NCI-H2171 treated with DMSO at 0.1 percent for 48 hours (cell line): ENCODE measurements at places on chromosomes 1 and 21.

- DNase-seq = no peak
These were observed 65.4 kb upstream of the LYST start for GRCh38 chr1:235932090-235932510.

DNA sequence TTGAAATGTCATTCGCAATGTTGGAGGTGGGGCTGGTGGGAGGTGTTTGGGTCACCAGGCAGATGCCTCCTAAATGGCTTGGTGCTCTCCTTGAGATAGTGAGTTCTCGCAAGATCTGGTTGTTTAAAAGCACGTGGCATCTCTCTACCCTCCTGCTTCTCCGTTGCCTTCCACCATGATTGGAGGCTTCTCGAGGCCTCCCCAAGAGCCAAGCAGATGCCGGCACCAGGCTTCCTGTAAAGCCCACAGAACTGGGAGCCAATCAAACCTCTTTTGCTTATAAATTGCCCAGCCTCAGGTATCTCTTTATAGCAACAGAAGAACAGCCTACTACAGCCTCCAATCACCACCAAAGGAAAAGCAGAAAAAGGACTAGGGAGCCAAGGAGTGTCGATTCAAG, 80.5 kb downstream of the PDE9A start:
- DNase-seq = no peak

- DNase-seq = no peak
These were observed 13.7 kb downstream of the RHEX start for GRCh38 chr1:206066479-206067171.

DNA sequence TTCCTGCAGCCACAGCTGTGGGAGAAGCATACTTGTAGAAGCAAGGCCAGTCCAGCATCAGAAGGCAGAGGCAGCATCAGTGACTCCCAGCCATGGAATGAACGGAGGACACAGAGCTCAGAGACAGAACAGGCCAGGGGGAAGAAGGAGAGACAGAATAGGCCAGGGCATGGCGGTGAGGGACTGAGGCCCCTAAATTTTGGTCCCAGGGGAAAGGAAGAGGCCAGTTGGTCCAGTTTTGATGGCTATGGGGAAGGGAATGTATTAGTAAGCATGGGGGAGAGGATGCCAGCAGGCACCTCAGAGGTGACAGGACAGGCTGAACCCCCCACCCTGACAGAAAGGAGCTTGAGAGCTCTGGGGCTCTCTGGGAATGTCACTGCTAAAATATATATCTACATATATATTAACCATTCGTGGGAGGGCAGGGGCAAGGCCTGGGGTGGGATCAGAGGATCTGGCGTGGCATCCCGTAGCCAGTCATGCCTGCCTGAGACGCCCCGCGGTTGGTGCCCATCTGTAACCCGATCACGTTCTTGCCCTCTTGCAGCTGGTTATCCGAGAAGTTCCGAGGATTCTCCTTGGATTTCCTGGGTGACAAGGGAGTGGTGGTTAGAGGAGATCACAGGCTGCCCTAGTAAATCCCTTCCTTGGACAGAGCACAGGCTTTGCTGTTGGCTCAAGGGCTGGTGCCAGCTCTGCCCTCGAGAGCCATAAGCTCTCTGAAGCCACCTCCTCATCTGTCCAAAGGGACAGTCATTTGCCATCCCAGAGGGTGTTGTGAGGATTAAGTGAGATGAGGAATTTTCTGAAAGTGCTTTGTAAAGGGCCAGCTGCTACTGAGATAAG, 6.7 kb downstream of the TAGLN2 start:
- DNase-seq = no peak

DNA sequence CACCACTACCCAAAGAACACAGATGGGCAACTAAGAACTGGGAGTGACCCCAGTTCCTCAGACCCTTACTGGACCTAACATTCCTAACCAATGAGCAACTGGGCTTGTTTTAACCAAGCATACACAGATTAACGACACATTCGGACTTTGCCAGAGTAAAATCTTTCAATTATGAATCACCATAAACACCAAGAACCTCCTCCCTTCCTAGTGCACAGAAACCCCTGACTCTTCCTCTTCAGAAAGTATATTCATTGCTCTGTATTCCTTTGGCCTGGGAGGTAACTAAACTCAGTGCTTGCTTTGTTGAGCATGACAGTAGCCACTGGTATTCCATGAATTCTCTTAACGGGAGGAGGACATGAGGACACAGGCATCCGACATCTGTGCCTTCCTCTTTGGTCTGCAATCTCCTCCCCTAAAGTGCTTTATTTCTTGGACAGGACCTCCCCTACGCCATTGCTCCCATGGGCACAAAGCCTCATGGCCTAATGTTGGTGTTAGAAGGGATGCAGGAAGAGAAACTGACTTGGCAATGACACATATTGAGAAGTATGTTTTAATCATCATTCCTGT, 42.7 kb downstream of the SEC16B start:
- DNase-seq = no peak

GRCh38 chr1:12756273-12756672, 10.3 kb downstream of the CFAP107 start:
- no peak for DNase-seq

DNA sequence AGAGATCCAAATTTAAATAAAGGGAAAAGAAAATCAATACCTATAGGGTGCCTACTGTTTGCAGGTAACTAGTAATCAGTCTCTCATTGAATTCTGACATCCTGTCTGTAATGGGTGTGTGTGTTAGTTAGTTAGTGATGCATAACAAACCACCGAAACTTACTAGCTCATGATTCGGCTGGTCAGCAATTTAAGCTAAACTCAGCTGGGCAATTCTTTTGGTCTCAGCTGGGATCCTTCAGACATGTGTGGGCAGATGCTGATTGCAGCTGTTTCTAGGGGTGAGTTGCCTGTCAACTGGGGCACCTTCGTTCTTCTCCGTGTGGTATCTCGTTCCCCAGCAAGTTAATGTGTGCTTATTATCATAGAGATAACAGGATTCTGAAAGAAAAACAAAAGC, 40.2 kb upstream of the ZNF124 start:
- DNase-seq = no peak

GRCh38 chr1:67983867-67984266, 66.6 kb downstream of the DIRAS3 start:
- no peak for DNase-seq

DNA sequence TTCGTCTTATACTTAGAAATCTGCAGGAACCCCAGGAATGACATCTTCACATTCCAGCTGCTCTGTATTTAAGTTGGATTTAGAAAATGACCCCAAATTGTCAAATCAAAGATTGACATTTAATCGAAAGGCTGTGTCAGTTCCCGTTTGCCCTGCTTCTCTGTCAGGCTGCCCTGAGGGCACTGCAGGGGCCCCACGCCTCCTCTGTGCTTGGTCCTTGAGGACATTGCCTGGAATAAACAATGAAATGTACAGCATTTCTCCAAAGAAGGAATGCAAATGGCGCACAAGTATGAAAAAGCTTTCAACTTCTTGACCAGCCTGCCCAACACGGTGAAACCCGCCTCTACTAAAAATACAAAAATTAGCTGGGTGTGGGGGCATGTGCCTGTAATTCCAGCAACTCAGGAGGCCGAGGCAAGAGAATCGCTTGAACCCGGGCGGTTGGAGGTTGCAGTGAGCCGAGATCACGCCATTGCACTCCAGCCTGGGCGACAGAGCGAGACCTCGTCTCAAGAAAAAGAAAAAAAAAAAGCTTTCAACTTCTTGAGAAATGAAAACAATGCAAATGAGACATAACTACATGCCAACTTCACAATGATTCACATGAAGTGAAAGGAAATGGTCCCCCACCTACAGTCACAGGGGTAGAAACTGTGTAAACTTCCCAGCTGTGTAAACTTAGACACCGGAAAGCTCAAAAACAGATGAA, 3.0 kb downstream of the TMPRSS3 start:
- no peak for DNase-seq

- no peak for DNase-seq
These were observed 232.1 kb downstream of the LMO4 start for GRCh38 chr1:87560601-87561360.

- no peak for DNase-seq
These were observed 45.2 kb downstream of the MIGA1 start for GRCh38 chr1:77824694-77825093.

DNA sequence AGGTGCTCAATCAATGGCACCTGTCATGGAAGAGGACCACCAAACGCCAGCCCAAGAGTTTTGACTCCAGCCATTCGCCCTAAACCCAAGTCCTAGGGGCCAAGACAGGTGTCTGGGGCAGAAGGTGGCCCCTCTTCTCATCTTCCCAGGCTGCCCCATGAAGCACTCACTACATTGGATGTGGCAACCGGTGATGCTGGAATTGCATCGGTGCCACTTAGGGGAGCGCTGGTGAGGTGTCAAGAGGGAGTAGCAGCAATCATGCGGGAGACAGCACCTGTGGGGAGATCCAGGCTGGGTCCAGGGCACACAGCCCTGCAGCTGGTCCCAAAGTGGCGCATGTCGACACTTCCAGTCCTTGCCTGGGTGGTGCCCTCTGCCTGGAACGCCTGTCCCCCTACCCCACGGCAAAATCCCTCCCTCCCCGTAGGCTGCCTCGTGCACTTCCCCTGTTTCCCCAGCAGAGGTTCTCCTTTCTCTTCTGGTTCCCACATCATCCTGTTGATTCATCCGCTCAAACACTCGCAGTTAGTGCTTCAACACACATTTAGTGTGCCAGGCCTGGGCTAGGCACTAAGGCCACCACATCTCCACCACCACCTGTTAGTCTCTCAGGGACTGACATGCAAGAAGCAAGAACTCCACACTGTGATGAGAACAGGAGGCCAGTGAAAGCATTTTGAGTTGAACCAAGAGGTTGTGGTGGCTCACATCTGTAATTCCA, 18.5 kb downstream of the PLA2G2D start:
- DNase-seq = peak; percentile 61
